ENCODE measurements at places on chromosomes 12 and 14. TPM values are rescaled to one million over a fixed set of nuclear protein-coding genes. Genes with fewer than 3 reads are reported as not detected.

FITM1 gene
- total RNA-seq = 0.69 TPM

CLEC2A gene
- not detected for total RNA-seq

ZDHHC22 gene
- not detected for total RNA-seq

DNA sequence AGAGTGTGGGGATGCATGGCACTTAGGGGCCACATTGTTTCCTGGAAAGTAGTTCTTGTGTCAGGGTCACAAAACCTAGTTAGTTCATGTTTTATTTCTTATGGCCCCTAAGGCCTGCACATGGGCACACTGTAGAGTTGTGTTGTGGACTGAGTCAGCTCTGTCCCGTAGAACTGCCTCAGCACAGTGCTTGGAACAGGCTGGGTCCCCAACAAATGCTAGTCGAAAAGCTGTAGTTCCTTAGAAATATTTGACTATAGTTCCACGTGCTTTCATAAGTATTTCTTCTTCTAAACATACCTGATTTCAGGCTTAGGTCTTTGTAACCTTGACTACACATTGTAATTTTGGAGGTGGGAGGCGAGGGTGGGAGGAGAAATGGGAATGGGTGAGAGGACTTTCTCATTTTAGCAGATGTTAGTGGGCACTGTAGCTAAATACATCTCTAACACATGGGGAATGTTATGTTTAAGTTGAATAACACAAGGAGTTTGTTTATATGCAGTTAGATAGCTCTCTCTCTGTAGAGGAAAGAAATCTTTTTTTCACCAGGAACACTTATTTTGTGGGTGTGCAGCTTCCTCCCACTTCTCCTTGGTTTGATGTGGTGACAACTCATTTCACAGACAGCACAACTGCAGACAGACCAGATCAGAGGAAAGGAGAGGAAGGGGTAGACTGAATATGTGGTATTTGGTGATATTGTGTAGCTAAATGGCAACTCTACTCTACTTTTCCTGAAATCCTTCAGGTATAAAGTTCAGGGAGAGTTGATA is 39.5 kb upstream of the DACT1 start:
- H3K27me3 ChIP-seq = peaks cover 24% of the 10 kb centered on the region
- H3K4me1 ChIP-seq = peaks cover 21% of the 10 kb centered on the region
- peak; percentile 3 for DNase-seq
- H3K36me3 ChIP-seq = no peaks in the 10 kb centered on the region
- H3K27ac ChIP-seq = no peak overlapping the region

- no peaks in the 10 kb centered on the region for H3K36me3 ChIP-seq
- H3K27me3 ChIP-seq = peaks cover 29% of the 10 kb centered on the region
- no peak for DNase-seq
- no peak overlapping the region for H3K27ac ChIP-seq
Observed at GRCh38 chr14:54654605-54655004, 87.7 kb downstream of the SAMD4A start.

All from activated CD8-positive, alpha-beta T cell treated with anti-CD3 and anti-CD28 coated beads for 36 hours (primary cell).